ENCODE measurements at places on chromosomes 2 and 18.

DNA sequence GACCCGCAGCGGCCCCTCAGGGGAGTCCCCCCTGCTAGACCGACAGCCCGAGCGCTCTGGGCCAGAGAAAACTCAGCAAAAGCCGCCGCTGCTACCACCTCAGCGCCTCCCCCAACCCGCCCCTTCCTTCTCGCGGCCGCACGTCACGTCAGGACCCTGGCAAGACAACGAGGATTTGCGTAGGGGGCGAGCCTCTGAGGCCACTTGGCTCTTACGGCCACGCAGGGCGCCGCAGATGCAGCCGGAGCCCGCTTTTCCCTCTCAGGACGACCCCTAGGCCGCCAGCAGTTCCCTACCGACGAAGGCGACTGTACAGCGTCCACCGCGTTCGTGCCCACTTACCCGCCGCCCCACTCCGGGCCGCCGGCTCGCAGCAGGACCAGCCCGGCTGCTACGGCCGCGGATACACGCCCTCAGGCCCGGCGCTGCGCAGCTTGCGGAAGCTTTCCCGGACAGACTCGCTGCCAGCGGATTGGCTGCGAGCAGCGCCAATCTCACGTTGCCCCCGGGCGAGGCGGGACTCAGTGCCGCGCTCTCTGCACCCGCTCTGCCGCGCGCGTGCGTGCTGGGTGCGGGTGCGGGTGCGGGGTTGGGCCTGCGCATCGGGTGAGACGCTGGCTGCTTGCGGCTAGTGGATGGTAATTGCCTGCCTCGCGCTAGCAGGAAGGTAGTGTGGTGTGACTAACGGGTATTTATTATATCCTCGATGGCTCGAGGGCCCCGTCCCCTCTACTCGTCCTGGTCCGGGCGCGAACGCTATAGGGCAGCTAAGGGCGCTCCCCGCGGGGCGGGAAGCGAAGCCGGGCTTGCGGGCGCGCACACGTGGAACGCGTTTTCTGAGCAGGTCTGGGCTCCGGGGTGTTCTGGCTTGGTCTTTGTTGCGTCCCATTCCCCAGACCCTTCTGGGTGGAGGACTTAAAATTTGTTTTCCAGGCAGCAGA, at the start of the genes ORMDL1 and PMS1:
Gene ORMDL1, minus strand, starts transcription at position 413 of the 941 bp plus-strand sequence. CDS start 1,744 bp downstream, outside the sequence.
Gene PMS1, plus strand, starts transcription at position 524 of the 941 bp plus-strand sequence. CDS start 7,360 bp downstream, outside the sequence.
- peak; percentile 43 for DNase-seq

DNA sequence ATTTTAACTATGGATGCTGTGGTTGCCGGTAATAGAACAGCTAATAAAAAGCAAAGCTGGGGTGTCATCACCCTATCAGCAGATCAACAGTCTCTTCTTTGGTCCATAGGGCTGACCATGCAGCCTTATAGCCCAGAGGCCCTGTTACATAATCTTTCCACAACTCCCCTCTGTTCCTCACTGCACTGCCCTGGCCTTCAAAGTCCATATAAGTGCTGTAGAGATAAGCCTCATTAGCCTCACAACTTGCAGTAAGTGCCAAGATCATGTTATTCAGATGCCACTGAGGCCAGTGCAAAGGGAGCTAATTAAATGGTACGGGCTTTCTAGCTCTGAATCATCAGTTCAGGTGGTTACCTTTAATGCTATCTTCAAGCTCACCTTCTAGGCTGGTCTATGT, 89.7 kb upstream of the CXCR4 start:
- DNase-seq = no peak

GRCh38 chr2:179661986-179662385, 199.4 kb downstream of the ZNF385B start:
- DNase-seq = no peak

DNA sequence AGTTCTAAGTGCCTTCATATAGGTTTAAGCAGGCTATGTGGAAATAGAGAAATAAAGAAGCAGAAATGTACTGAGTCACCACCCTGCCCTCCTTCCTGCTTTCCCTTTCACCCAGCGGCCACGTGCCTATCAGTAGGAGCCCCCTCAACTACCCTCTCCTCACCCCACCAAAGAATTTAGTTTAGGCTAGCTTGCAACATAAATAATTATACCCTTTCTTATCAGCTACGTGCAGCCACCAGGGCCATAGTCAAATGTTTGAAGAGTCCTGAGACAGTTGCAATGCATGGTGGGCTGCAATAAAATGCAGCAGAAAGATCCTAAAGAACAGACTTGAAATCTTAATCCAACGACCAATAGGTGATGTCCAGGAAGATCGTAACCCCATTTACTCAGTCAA, 101.2 kb downstream of the RTP5 start:
- DNase-seq = no peak

DNA sequence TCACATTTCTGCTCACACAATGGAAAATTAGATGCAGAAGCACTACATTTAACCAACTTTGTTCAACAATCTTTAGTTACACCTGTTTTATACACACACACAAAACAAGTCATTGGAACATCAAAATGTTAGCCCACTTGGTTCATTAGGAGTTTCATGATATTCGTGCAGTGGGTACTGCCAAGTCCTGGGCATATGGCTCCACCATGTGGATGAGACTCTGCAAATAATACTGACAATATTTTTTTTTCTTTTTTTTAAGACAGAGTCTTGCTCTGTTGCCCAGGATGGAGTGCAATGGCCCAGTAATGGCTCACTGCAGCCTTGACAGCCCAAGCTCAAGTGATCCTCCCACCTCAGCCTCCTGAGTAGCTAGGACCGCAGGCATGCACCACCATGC, 34.5 kb upstream of the GRB14 start:
- DNase-seq = no peak

DNA sequence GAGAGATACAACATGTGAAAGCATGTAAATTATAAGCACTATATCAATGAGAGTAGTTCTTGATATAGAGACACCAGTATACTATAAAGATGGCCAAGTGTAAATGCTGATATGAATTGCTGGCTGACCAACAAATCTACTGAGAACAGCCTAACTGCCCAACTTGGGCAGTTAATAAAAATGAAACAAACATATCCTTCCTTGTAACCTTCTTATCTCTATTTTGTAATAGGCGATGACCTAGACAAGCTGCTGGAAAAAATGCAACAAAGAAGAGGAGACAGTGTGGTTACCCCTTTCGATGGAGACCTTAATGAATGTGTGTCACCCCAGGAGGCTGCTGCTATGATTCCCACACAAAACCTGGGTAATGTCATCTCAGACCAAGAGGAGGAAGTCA, 148.7 kb downstream of the ESCO1 start:
- DNase-seq = no peak

DNA sequence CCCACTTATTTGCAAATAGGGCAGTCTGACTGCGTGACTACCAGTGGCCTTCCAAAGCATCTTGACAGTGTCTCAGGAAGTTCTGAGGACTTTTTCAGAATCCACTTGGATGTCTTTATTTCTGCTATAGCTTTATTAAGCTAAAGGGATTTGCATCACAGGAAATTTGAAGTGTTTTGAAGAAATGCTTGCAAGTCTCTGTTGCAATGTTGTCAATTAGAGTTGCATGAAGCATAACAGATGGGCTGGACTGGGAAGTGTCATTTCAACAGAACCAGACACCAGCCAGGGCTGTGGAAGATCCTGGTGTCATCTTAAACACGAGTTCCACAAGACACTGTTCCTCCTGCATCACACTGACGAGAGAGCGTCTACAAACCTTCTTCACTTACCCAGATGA, 224.5 kb downstream of the EN1 start:
- no peak for DNase-seq

- DNase-seq = no peak
Measured at GRCh38 chr2:219225350-219225749, 4.1 kb downstream of the ATG9A start.

GRCh38 chr18:46759890-46760289, 3.0 kb upstream of the ST8SIA5 start:
- no peak for DNase-seq

- no peak for DNase-seq
Measured at GRCh38 chr2:127597984-127598380, 48.0 kb upstream of the GPR17 start.

DNA sequence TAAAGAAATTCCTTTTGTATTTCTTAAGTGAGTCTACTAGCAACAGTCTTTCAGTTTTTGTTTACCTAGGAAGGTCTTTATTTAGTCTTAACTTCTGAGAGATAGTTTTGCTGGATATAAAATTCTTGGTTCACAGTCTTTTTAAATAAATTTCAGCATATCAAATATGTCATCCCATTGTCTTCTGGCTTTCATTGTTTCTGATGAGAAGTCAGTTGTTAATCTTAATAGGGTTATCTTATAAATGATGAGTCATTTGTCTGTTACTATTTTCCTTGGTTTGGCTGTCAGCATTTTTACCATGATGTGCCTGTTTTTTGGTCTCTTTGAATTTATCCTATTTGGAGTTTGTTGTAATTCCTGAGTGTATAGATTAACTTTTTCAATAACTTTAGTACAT, 129.3 kb downstream of the FAM210A start:
- DNase-seq = no peak

DNA sequence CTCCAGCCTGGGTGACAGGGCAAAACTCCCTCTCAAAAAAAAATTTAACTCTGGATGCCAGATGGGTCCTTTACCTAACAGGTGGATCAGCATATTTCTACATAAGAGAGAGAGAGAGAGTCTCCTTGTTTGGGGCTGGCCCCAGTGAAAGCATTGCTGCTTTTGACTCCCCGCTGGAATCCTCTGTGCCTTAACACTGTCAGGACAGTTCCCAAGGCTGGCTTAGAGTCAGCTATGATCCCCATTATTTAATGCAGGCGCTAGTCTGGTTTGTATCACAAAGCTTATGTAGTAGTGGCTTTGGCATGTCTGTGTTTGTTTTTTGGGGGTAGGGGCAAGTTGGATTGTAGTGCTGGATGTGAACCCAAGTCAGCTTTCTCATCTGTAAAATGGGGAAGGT, 9.4 kb downstream of the INPP4A start:
- DNase-seq = no peak

Data from cortex of kidney (tissue), 1 donor.